ENCODE measurements at places on chromosomes 3 and 15.

DNA sequence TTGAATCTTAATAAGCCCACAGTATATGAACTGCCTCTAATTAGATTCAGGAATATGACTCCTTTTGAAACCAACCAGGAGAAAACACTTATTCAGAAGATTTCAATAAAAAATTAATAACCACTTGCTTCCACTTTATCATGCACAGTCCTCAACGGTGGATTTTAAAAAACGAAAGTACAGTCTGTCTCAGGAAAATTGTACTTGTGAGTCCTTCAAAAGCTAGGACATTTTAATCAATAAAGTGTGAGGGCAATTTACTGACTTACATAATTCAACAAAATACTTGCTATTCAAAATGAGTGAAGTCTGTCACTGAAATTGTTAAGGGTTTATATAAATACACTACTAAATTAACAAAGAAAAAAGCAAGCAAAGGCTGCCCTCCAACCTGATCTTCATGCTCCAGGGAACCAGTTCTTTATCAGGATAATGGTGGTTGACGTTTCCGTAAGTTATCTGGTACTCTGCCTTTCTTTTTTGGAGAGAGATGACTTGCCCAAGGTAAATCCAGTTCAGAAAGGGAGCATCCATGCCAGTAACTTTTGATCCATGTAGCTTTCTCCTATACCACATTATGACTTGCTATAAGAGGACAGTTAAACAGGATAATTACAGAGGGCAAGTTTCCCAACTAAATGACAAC, 17.0 kb downstream of the SUCLG2 start:
- no peak overlapping the region for H3K27ac ChIP-seq
- no peaks in the 10 kb centered on the region for H3K27me3 ChIP-seq
- H3K4me3 ChIP-seq: no peak overlapping the region

- no peak for DNase-seq
- no peak overlapping the region for H3K4me3 ChIP-seq
- no peak overlapping the region for H3K27ac ChIP-seq
- no peaks in the 10 kb centered on the region for H3K36me3 ChIP-seq
Measured at GRCh38 chr3:41715376-41715775, 246.5 kb downstream of the ULK4 start.

DNA sequence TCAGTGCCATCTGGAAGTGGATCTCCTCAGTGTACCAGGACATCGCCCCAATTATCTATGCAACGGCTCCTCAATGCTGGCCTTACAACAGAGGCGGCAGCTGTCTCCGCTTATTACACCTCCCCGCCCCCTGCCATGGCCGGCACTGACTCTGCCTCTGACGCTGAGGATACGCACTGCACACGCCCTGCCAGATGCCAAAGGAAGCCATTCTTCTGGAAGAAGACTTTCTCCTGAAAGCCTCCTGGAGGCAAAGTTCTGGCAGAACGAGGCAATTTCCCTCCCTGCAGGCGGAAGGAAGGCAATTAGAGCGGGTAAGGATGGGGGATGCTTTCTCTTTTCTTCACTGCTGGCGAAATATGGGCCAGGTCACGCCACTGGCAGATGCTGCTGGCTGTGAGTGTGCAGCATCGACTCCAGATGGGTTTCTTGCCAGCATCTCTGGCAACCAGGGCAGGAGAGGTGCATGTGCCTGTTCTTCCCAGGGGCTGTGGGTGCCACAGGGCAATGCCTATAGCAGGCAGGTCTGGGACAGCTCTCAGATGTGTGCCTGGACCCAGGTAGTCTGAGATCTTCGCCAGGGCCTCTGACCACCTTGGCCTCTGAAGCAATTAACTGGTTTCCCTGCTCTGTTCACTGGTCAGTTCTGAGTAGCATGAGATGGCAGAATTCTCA, 62.2 kb upstream of the MRPS22 start:
- no peak overlapping the region for H3K4me3 ChIP-seq
- no peaks in the 10 kb centered on the region for H3K36me3 ChIP-seq
- no peak overlapping the region for H3K27ac ChIP-seq
- H3K27me3 ChIP-seq: no peaks in the 10 kb centered on the region
- DNase-seq: no peak

DNA sequence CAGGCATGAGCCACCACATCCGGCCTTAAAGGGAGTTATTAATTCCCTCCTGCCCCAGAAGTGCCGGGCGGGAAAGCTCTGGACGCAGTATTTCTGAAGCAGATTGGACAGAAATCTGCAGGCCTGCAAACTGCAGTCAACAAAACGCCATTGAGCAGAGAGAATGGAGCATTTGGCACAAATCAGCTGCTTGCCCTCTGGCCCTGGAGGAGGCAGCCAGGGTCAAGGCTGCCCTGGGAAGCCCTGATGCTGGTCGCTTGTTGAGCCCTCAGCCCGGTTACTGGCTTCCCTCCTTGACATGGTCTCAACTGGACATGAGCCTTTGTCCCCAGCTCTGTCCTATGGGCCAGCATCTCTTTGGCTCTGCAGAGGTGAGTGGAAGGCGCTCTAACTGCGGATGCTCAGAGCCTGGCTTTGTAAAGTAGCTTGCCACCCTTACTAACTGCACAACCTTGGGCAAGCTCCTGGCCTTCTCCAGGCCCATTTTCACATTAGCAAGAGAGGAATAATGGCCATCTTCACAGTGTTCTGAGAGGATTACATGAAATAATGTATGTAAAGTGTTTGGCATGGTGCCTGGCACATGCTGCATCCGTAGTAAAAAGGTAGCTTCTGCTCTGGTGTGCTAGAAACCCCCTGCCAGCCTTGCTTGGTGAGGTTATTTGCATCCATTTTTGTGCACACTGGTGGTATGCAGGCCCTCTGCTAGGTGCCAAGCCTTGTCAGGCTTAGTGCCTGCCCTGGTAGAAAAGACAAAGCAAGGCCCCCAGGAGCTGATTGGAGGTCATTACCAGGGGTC, 4.1 kb downstream of the SEMA4B start:
- no peaks in the 10 kb centered on the region for H3K27me3 ChIP-seq
- peaks cover 77% of the 10 kb centered on the region for H3K4me1 ChIP-seq
- H3K4me3 ChIP-seq: no peak overlapping the region
- no peak overlapping the region for H3K27ac ChIP-seq
- H3K36me3 ChIP-seq: peaks cover 2% of the 10 kb centered on the region
- no peak for DNase-seq

- no peak overlapping the region for H3K4me3 ChIP-seq
- no peaks in the 10 kb centered on the region for H3K4me1 ChIP-seq
- no peaks in the 10 kb centered on the region for H3K36me3 ChIP-seq
- no peak overlapping the region for H3K27ac ChIP-seq
- H3K27me3 ChIP-seq: no peaks in the 10 kb centered on the region
Measured at GRCh38 chr15:29887721-29888120, 65.5 kb upstream of the TJP1 start.

Data from B cell (primary cell).